Stimulated activated CD8-positive, alpha-beta memory T cell treated with anti-CD3 and anti-CD28 coated beads, Interleukin-12 subunit alpha, Interleukin-12 subunit beta, amount 100 ng/mL, for 1 hour (primary cell): ENCODE measurements at places on chromosomes 2 and 18.

- DNase-seq: no peak
These were observed 35.9 kb downstream of the NABP1 start for GRCh38 chr2:191713837-191714236.

DNA sequence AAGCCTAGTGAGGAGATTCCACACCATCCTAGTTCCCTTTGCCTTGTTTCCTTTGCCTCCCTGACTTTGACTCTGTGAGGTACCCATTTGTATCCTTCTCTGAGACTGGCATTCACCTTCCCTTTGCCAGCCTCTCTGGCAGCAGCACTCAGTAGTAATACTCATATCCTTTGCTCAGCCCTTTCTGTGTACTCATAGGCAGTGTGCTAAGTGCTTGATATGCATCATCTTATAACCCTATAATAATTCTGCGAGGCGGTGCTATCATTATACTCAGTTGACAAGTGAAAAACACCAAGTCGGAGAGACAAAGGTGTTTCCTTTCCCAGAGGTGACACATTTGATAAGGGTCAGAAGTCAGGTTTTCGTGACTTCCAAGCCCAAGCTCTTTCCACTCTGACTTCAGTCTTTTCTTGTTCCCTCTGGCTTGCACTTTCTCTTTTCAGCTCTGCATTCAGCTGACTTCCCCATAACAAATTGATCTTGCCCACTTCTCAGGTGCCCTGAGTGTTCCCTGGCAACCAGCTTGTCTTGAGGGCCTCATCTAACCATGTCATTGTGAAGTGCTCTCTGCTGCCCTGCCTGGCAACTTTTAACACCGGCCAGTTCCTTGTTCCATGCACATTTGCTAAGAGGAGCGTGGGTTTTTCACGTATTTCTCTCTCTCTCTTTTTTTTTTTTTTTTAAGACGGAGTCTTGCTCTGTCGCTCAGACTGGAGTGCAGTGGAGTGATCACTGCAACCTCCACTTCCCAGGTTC lies 94.5 kb upstream of the UPP2 start:
- no peak for DNase-seq

GRCh38 chr2:100799686-100800085 lies 20.3 kb upstream of the NPAS2 start:
- no peak for DNase-seq

DNA sequence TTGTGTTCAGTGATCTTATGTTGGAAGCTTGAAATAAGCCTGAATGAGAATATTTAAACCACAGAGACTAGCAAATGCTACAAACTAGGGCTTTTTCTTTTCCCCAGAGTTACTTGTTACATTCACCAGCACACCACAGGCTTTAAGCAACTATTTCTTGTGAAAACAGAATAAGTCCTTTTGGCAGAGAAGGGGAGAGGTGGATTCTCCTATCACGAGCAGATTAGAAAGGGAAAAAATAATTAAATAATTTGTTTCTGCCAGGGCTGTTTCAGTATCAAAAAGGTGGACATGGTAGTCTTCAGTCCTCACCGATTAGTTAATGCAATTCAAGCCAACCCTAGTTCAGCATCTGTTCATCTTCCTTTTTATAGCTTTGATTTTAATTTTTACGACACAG lies 12.6 kb downstream of the IFIH1 start:
- no peak for DNase-seq

GRCh38 chr2:231189571-231190495 lies 8.6 kb upstream of the ARMC9 start:
- DNase-seq: no peak

GRCh38 chr2:212141499-212141898 lies 397.1 kb downstream of the ERBB4 start:
- DNase-seq: no peak

DNA sequence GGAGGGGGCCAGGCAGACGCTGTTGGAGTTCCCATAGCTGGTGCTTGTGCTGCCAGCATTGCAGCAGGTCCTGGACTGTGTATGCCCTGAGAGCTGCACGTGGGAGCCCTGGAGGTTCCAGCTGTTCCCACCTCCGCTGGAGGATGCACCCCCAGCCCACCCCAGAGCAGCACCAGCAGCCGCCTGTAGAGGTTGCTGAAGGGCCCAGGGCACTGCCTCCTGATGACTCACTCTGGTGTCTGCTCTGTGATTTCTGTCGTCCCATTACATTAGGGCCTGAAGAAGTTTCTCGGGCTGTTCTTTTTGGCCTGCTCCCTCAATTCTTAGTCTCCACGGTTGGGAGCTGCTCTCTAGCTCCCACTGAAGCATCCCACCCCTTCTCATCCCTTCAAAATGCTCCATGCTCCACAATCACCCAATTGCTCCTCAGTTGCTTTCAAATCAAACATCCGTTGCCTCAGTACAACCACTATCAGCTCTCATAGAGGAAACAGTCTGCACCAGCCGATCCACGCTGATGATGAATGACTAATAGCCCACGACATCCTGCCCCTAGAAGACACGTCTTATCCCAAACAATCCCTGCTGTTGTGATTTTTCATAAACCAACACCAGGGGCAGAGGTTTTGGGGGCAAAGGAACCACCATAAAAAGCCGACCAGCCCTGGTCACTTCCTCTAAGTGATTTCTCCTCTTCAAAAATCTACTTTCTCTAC lies 65.2 kb upstream of the RNF152 start:
- DNase-seq: no peak

DNA sequence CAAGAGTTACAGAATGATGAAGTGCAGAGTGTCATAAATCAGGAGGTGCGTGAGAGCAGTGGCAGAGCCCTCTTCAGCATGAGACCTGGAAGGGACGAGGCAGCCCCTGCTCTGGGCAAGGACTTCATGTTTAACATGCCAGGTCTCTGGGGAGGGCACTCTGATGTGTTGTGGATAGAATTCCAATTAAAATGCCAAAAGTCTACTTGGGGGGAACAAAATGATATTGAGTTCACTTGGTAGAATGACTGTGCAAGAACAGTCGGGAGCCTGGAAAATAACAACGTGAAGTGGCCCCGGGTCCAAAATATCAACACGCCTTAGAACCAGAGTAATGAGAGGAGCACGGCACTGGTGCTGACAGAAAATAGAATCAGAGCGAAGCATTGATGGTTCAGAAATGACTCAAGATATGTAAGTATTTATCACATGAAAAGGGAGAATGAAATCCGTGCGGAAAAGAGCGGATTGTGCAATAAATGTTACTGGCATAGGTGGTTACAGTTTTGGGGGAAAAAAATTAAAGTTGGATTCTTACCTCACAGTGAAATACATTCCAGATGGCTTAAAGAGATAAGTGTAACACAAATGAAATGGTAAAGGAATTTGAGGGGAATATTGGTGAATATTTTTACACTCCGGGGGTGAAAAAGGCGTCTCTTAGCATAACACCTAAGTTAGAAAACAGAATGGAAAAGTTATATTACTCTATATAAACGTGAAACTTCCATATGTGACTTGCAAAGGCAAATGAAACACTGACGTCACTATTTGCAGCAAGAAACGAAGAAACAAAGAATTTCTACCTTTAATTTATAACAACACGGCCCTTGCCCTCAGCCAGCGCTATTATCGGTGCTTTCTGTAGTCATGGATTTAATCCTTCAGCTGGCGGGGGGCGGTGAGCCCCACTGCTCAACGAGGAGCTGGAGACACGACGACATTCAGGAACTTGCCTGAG lies 159.4 kb upstream of the TWIST2 start:
- no peak for DNase-seq

- no peak for DNase-seq
These were observed 7.3 kb upstream of the VAPA start for GRCh38 chr18:9906481-9906880.

DNA sequence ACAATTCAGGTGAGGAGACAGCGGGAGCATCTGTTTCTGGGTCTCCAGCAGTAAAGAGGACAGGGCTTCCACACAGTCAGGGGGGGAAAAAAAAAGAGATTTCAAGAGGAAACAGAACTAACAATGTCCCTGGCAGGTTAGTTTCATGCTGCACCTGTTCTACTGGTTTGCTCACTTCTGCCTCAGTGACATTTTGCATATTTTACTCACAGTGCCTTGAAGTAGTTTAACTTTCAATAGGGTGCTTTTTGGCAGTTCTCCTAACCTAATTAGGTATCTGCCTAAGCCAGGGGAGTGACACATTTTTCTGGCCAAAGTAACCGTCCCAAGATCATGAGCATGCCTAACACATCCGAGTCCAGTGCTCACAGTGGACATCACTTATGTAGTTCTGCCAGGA lies 109.0 kb upstream of the ALK start:
- no peak for DNase-seq

GRCh38 chr2:85505551-85506238 lies 33.3 kb upstream of the MAT2A start:
- DNase-seq: no peak

DNA sequence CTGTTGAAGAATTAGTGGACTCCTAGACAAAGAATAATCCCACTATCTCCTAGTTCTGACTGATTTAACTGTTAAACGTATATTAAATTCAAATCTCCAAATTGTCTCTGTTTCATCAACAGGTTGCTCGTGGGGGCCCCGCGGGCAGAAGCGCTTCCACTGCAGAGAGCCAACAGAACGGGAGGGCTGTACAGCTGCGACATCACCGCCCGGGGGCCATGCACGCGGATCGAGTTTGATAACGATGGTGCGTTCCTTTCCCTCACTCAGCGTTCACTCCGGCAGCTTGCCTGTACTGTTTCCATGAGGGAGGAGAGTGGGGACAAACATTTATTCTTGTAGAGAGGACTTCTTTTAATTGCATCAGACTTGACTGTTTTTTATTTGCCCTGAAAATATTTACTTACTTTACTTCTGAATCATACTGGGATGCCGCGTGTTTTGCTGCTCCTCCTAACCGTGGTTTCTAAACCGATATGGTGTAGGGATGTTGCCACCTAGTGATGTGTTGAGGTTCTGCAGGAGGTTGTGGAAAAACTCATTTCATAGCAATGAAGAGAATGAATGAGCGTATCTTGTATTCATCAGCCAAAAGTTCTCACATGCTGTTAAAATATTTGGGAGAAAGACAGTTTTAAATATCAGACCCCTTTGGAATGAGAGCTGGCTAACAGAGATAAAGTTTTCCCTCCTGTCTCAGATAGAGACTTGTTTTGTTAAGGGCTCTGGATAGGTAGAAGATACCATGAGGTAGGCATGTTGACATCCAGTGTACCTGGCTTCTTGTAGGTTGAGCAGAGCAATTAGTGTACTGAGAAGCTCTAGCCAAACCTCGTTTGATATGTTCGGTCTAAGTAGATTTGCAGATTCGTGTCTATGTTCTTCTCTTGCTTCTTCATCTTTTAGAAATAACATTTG lies 38.3 kb downstream of the ITGA6 start:
- peak; percentile 59 for DNase-seq

- DNase-seq: peak; percentile 27
These were observed 276.1 kb upstream of the NCKAP5 start for GRCh38 chr2:133844214-133844892.

DNA sequence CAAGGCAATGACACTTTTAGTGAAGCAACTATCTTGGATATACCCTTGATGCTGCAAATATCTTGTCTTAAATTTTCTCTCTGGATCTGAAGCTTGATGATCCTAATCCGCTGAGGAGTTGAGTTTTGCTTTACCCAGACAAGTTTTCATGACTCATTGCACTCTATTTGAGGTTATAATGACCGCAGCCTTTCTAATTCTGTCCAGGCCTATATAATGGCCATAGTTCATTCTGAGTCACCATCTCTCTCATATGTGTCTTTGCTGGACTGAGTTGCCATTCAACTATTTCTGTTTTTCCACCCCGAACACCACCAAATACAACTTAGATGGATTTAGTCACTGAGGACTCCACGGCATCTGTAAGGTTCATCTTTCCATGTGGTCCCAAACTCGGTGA lies 802.1 kb upstream of the FAM98A start:
- no peak for DNase-seq

DNA sequence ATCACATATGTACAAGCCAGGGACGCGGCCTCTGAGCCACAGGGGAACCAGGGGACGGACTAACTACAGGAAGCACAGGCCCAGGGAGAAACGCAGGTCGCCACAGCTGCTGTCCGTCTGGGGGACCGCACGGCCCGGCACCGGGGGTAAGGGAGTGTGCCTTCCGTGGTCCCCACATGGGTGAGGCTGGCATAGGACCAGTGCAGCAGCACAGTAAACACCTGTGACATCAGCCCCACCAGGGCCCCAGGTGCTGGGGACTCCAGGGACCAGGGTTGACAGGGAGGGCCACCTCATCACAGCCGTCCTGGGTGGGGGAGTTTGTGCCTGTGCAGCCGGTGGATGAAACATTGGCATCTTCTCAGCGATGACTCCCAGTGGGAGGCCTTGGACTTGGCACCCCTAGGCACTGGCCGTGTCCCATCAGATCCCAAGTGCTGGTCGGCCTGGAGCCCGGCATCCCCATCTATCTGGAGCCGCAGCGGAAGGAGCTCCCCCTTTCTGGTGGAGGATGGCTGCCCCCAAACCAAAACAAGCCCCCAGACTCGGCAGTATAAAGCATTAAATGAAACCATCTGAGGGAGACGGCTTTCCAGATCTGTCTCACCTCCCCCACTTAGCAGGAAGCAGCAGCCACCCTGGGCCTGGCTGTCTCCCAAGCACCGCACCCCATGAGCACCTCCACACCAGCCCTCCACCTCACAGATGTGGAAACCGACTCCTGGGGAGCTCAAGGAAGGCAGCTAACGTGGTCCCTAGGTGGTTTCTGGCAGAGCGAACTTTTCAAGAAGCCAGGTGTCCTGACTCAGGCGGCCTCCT lies 22.5 kb downstream of the AQP12A start:
- DNase-seq: no peak

- DNase-seq: no peak
These were observed 457.5 kb downstream of the CNTNAP5 start for GRCh38 chr2:124482551-124482950.

DNA sequence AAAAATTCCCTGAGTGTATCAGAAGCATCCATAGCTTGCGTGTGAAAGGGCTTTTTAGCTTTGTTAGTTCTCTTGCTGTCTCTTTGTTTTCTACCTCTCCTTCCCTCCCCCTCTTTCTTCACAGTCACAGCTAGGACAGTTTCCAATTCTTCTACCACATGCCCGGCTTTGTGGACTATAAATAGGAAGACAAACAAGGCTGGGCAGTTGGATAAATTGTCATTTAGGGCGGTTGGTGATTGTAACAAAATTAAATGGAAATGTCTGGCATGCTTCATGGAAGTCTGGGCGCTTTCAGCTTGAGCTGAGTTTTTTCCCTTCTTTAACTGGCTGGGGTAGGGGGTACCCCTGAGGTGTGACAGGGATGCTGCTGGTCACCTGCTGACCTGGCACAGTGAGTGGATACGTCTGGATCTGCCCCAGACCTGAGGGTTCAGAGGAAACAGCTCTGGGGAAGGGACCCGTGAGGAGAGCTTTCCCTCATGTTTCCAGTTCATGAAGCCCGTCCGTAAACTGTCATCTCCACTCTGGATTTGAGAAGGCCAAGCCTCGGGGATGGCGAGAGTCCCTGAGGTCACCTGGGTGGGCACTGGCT lies 29.0 kb upstream of the GIGYF2 start:
- no peak for DNase-seq

GRCh38 chr18:5197461-5197860 lies 404 bp upstream of the AKAIN1 start:
- DNase-seq: no peak

- DNase-seq: no peak
These were observed 40.9 kb downstream of the CELF4 start for GRCh38 chr18:37524498-37525261.

GRCh38 chr2:203900253-203900652 lies 32.7 kb downstream of the CTLA4 start:
- no peak for DNase-seq
